ENCODE measurements at places on chromosomes 5 and 9. TPM values are rescaled to one million over a fixed set of nuclear protein-coding genes. Genes with fewer than 3 reads are reported as not detected.

PCDHGA8 gene
- total RNA-seq: 0.89 TPM

PCDHGB4 gene
- total RNA-seq: 7.1 TPM

AGXT2 gene
- total RNA-seq: not detected

MVB12B gene
- 8.2 TPM for total RNA-seq

IL13 gene
- total RNA-seq: not detected

OLFML2A gene
- total RNA-seq: 13.7 TPM

PTPRD gene
- total RNA-seq: 10.4 TPM

MEGF10 gene
- total RNA-seq: 1.1 TPM

TSSK1B gene
- under 0.01 TPM for total RNA-seq

ANKDD1B gene
- 0.89 TPM for total RNA-seq

PCDHB5 gene
- total RNA-seq: 1.5 TPM

CKMT2 gene
- not detected for total RNA-seq

MATR3 gene
- 178 TPM for total RNA-seq

PCDHAC1 gene
- under 0.01 TPM for total RNA-seq

ANGPTL2 gene
- total RNA-seq: 3.7 TPM

RAB3C gene
- total RNA-seq: under 0.01 TPM

SYNPO gene
- 11.0 TPM for total RNA-seq

All from mesangial cell (primary cell).